ENCODE measurements at places on chromosomes 4 and X.

DNA sequence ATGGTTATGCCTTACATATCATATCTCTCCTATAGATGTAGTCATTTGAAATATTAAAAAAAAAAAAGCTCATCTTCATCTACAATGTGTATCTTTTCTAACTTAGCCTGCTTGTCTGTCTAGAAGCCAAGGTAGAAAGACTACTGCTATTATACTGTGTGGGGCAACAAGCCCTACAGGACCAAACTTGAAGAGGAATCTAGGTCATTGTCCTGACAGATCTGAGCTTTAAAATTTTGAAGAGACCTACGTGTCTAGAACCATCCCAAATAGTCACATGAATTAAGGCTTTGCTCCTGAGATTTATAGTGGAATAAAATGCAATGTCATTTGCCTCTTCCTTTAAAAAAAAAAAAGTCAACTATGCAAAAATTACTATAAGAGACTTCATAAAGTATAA, 95.8 kb downstream of the PALLD start:
- DNase-seq = no peak

DNA sequence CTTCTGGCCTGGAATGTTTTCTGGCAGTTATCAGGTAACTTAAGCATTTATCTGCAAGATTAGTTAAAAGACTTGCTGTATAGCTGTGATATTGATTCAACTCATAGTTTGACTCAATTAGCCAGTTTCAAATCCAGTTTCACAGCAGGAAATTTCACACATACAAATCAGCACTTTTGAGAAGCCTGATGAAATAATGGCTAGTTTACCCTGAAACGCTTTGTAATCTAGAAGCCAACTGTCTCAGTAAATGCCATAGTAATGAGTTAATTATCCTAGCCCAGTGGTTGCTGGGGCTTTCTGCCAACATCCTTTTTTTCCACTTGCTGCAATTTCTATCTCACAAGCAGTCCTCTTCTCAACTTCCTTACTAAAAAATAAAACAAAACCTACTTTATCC, 53.1 kb downstream of the ARHGEF38 start:
- DNase-seq = no peak

GRCh38 chrX:69031181-69031580, 134.1 kb downstream of the PJA1 start:
- DNase-seq = no peak

- DNase-seq = no peak
Measured at GRCh38 chr4:168045354-168045753, 47.0 kb upstream of the ANXA10 start.

DNA sequence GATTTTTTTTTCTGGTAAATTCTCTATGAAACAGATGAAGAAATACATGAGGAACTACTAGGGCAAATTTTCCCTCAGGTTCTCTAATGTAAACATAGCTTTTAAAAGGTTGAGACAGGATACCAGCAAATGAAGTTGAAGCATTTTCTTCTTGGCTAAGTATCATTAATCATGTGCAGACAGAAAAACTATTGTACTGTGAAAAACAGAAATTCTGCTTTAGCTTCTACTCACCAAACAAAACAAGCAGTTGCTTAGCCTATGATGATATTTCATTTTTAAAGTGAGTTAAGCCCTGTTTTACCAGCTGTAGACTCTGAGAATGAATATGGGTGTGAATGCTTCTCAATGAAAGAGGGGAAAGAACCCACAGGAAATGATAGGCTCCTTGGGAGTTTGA, 358.9 kb downstream of the TRAM1L1 start:
- no peak for DNase-seq

Measured in progenitor cell of endocrine pancreas (in vitro differentiated cells).